Renal cortical epithelial cell (primary cell): ENCODE measurements at places on chromosomes 6 and 20.

DNA sequence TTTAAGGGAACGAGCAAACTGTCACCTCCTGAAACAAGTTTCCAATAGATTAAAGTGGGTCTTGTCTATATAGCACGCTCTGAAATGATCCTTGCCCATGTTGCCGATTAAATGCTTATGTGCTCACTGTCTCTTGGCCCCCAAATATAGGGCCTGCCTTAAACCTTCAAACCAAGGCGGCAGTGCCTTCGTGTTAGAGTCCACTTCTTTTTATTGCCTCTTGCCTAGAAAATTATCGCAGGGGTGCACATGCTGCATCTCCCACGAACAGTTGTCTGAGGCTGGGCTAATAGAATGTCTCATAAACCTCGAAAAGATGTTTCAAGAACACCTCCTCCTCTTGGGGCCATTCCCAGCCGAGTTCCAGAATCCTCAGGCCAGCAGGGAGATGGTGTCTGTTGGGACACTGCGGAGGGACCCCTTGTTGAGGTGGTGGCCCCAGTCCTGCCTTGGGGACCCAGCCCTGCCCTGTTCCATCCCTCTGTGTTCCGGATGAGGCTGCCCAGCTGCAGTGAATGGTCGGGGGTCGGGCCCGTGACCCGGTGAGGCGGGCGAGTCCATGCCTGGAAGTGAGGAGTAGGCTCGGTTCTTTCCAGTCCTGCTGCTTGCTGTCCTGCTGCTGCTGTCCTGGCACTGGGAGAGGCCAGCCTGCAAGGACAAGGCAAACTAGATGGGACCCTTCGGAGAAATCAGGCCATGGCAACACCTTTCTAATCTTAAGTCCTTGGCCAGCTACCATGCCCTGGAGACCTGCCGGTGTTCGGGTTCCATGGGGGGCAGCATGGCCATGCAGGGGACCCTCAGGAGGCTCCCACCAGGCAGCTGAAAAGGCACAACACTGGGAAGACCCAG lies 34.7 kb upstream of the SLCO4A1 start:
- DNase-seq = peak; percentile 13

DNA sequence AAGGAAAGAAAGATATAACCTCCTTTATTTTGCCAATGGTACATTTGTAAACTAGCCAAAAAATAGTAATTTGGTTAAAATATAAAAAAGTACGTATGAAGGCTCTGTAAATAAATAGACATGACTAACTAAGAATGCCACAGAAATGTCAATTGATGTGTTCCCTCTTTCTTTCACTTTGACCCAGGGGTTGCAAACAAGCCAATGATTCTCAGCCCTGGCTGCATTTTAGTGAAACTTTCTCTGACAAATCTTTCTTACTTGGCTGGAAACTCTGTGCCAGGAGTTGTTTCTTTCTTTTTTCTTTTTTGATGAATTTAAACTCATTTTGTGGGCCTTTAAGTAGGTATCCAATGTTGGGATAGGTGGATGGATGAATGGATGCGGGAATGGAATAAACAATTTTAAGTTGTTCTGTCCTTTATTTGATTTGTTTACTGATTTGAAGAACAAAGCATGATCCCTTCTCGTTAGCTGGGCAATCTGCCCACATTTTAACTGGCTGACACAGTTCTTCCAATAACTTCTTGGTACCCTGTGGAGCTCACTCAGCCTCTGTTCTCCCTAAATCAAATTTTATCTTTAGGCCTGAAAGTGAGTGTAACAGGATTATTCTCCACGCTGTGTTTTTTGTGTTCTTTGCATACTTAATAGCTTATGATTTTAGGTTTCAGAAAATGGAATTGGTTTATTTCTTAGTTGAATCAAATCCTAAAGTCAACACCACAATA lies 58.6 kb upstream of the GCLC start:
- peak; percentile 86 for DNase-seq

- DNase-seq = no peak
Measured at GRCh38 chr6:33924681-33925080, 120.9 kb upstream of the MLN start.

DNA sequence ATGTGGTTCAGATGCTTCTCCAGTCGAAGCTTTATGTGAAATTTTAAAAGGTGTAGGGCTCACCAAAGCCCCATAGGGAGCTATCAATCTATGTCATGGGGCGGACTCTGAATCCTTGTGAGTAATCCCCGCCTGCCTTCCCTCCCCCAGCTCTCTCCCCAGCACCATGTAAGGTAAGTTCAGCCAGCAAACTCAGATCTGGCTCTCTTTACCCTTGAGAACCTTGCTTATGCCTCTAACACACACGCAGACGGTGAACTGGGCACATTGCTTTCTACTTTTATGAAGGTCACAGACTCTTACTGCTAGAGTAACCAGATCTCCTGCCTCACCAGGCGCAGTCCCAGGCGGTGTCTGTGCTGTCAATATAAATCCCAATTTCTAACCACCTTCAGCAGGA lies 82.6 kb upstream of the CNKSR3 start:
- peak; percentile 53 for DNase-seq

DNA sequence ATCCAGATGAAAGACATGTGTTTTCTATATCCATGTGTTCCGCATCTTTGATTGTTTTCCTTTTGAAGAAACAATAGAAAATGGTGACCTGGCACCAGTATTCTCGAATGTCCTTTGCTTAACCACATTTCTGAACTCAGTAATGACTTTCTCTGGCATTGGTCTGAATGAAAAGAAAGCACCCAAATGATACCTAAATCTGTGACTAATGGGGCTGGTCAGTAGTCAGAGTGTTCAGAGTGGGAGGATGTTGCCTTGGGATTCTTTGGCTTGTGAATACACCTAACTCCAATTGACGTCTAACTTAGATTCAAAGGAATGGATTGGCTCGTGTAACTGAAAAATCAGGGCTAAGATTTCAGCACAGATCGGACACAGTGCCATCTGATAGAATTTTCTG lies 27.1 kb downstream of the PARD6B start:
- peak; percentile 76 for DNase-seq
